ENCODE measurements at places on chromosomes 2 and 18. TPM values are rescaled to one million over a fixed set of nuclear protein-coding genes. Genes with fewer than 3 reads are reported as not detected.

DNA sequence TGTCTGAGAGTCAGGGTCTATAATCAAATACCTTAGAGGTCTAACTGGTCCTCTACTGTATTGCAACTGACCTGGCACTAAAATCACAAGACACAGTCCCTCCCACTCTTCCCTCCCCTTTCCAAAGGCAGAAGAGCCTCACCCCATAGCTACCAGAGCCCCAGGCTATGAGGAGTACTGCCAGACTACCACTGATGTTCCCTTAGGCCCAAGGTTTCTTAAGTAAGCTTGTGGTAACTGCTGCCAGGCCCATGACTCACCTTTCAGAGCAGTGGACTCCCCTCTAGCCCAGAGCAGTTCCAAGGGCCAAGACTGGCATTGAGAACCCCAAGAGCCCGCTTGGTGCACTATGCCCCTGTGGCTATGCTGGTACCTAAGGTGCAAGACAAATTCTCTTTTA lies 1193.4 kb downstream of the DSC3 start:
- no peaks in the 10 kb centered on the region for H3K27me3 ChIP-seq
- H3K4me3 ChIP-seq, result no peak overlapping the region
- no peak for DNase-seq
- no peaks in the 10 kb centered on the region for H3K36me3 ChIP-seq
- H3K27ac ChIP-seq, result no peak overlapping the region
- no peaks in the 10 kb centered on the region for H3K4me1 ChIP-seq

- H3K36me3 ChIP-seq, result no peaks in the 10 kb centered on the region
- H3K4me3 ChIP-seq, result no peak overlapping the region
- H3K27ac ChIP-seq, result no peak overlapping the region
- DNase-seq, result no peak
These were observed 68.6 kb downstream of the FHOD3 start for GRCh38 chr18:36365836-36366775.

- no peaks in the 10 kb centered on the region for H3K36me3 ChIP-seq
- no peak for DNase-seq
- no peaks in the 10 kb centered on the region for H3K27me3 ChIP-seq
- no peak overlapping the region for H3K4me3 ChIP-seq
These were observed 18.0 kb upstream of the ATIC start for GRCh38 chr2:215293879-215294278.

Gene CIB4
- not detected for total RNA-seq

Gene SLC5A7
- total RNA-seq, result not detected

Data from CD8-positive, alpha-beta memory T cell (primary cell).